A549 treated with ZK216348 at 1 μM for 4 hours (cell line): ENCODE measurements at places on chromosomes 6 and 20. TPM values are rescaled to one million over a fixed set of nuclear protein-coding genes. Genes with fewer than 3 reads are reported as not detected.

CD40 gene
- total RNA-seq, result 2.7 to 4.9 TPM (median 4.1 TPM) in 5 replicates

CAGE1 gene
- 0.12 TPM in 1 of 5 replicates, not detected in the others for total RNA-seq

PPIL6 gene
- 0.81 to 4.4 TPM (median 2.0 TPM) in 5 replicates for total RNA-seq

NNAT gene
- not detected in 5 replicates for total RNA-seq

LTB gene
- 0.21 to 0.76 TPM (median 0.45 TPM) in 4 of 5 replicates, not detected in the other for total RNA-seq

DEFB128 gene
- not detected in 5 replicates for total RNA-seq

KCNQ5 gene
- total RNA-seq, result 1.2 to 1.8 TPM (median 1.5 TPM) in 5 replicates

ARMH2 gene
- total RNA-seq, result not detected in 5 replicates

DLL1 gene
- 0.07 to 0.38 TPM (median 0.13 TPM) in 5 replicates for total RNA-seq

MDN1 gene
- total RNA-seq, result 9.7 to 14.2 TPM (median 12.2 TPM) in 5 replicates

TXNDC5 gene
- total RNA-seq, result 116 to 155 TPM (median 145 TPM) in 5 replicates

BTN1A1 gene
- not detected in 5 replicates for total RNA-seq

NRSN1 gene
- total RNA-seq, result not detected in 5 replicates

OR2H1 gene
- not detected in 5 replicates for total RNA-seq

SCP2D1 gene
- not detected in 5 replicates for total RNA-seq

WFDC5 gene
- not detected in 5 replicates for total RNA-seq

TPD52L1 gene
- 44.1 to 57.8 TPM (median 50.7 TPM) in 5 replicates for total RNA-seq

CPNE5 gene
- 0.05 to 0.14 TPM (median 0.11 TPM) in 4 of 5 replicates, not detected in the other for total RNA-seq

CCDC167 gene
- total RNA-seq, result 39.4 to 58.5 TPM (median 45.5 TPM) in 5 replicates

ARMC2 gene
- 2.7 to 3.3 TPM (median 3.1 TPM) in 5 replicates for total RNA-seq

TRPC4AP gene
- total RNA-seq, result 41.9 to 62.4 TPM (median 61.0 TPM) in 5 replicates

ZSCAN26 gene
- 4.2 to 6.9 TPM (median 5.0 TPM) in 5 replicates for total RNA-seq

PGC gene
- not detected in 5 replicates for total RNA-seq

ZBTB9 gene
- 10.2 to 12.0 TPM (median 11.1 TPM) in 5 replicates for total RNA-seq

TLDC2 gene
- total RNA-seq, result not detected in 5 replicates

LY6G6D gene
- total RNA-seq, result not detected in 5 replicates

PHACTR3 gene
- not detected in 5 replicates for total RNA-seq

CDC25B gene
- 153 to 240 TPM (median 231 TPM) in 5 replicates for total RNA-seq

PTGIS gene
- total RNA-seq, result 0.04 TPM in 1 of 5 replicates, not detected in the others
